Fibroblast of gingiva (primary cell): ENCODE measurements at places on chromosomes 5 and 9.

GRCh38 chr9:79301551-79302391 is 270.0 kb upstream of the TLE4 start:
- no peak for DNase-seq

DNA sequence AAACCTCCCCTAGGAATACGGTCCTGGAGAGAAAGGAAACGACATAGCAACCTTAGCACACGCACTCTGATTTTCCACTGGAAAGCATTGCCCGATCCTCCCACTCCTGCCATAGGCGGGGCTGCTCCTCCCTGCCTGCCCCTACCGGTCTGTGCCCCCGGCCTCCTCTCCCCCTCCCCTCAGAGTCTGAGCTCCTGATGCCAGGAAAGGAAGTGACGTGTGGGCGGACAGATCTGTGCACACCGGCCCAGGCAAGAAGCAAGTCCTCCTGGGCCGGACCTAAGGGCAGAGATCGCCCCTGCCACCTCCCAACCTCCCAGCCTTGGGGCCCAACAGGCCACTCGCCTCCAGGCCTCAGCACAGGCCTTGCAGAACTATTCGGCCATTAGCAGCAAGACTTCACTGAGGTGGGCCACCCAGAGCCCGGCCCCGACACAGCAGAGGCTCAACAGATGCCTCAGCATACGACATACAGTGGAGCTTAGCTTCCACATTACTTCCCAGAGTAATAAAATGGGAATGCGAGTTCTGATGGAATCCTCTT is 7.2 kb downstream of the NINJ1 start:
- DNase-seq: no peak

DNA sequence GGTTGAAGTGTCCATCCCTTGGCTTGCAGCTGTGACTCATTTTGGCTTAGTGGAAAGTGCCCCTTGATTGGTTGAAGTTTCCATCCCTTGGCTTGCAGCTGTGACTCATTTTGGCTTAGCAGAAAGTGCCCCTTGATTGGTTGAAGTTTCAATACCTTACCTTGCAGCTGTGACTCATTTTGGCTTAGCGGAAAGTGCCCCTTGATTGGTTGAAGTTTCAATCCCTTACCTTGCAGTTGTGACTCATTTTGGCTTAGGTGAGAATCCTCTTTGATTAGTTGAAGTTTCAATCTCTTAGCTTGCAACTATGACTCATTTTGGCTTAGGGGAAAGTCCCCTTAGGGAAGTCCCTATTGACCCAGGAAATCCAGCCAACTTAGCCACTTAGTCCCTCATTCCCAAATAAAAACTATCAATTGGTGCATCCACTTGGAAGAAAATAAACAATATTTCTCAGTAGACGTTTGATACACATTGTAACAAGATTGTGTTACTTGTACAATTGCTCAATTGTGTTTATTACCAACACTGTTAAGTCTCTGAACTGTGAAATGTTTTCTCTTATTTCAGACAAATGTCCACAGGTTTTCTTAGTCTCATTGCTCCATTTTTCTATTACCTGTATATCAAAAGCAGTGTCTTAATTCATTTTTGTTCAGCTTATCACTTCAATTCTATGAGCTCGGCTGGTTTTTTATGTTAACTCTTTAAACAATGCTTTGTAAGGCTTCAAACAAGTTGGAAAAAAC is 2308.8 kb upstream of the ACO1 start:
- DNase-seq: no peak

DNA sequence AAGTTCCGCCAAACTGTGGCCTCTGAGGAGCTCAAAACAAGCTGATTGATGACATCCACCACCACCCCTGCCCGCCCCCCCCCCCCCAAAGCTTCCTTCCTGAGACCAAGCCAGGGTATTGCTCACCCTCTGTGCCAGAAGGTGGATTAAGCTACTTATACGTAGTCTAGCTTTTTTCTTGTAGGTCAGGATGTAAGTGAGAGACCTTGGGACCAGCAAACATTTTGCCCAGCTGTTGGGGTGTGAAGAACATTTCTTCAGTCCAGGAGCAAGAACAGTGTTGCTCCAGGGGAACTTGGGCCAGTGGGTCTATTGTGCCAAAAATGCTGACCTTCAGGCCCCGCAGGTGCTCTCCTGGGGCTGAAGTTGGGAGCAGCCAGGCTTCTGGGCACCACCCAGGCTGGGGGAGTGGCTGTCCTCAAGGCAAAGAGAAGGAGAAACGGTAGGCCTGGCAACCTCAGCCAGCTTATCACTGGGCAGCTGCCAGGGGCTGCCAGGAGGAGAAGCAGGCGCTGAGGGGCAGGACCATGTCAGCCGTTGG is 18.0 kb downstream of the NEURL1B start:
- no peak for DNase-seq

DNA sequence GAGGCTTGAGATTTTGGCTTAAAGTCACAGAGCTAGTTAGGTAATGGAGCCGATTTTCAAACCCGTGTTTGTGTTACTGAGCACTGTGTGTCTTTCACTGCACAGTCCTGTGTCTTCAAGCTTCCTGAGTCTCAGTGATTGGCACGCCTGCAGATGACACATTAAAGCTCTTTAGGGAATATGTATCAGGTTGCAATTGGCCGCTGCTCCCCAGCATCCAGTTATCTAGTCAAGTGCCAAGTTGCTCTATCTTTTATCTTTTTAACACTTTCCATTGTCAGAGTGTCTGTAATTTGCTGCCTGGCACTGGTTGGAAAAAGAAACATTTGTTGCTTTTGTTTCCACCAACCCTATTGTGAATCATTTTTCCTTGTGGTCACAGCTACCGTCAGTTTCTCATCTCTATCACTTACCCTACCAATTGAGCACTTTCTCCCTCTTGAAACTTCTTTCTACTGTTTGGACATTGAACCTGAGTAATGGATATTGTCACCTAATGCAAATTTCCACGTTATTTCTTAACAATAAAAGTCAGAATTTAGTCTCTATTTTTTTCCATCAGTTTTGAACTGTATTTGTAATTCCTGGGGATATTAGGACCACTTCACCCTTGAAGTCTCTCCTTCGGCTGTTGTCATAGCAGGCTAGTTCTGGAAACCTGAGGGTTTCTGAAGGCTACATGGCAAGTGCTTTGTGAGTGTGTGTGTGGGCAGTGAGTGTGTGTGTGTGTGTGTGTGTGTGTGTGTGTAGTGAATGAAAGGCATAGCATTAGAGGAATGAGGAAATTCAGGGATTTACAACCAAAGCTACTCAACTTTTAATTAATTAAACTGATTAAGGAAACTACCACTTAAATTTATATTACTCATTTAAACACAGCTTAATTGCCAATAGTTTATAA is 274.3 kb downstream of the ISL1 start:
- no peak for DNase-seq

DNA sequence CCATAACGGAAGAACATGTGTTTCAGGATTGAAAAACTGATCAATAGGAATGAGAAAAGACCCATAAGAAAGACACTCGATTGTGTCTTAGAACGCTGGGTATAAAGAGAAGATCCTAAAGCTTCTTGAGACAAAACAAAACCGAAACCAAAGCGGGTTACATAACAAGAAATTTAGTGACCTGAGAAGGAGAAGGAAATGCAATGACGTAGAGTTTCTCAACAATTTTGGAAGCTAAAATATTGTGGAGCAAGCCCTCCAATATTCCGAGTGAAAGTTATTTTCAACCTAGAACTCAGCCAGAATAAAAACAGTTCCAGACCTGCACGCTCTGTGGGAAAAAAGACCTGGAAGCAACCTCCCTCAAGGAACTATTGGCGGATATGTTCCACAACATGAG is 81.9 kb upstream of the FREM1 start:
- peak; percentile 2 for DNase-seq

DNA sequence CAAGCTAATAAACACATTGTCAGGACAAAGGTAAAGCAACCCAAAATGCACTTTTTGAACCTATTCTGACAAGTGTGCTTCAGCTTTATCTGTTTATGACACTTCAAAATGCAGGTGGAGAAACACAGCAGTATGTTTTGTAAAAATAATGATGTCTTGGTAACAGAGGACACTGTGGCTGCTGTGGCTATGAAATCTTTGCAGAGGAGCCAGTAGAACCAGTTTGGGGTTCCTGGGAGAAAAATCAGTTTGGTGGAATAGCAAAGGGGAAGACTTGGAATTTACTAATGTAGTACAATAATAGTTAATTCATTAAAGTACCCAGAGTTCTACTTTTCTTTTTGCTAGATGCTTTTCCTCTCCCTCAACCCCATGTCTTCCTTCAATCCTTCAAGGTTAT is 40.6 kb downstream of the SIL1 start:
- no peak for DNase-seq

- peak; percentile 85 for DNase-seq
Observed at GRCh38 chr9:109316207-109316640, 4.6 kb downstream of the EPB41L4B start.

- no peak for DNase-seq
Observed at GRCh38 chr5:95825495-95825894, 3.0 kb upstream of the GLRX start.

DNA sequence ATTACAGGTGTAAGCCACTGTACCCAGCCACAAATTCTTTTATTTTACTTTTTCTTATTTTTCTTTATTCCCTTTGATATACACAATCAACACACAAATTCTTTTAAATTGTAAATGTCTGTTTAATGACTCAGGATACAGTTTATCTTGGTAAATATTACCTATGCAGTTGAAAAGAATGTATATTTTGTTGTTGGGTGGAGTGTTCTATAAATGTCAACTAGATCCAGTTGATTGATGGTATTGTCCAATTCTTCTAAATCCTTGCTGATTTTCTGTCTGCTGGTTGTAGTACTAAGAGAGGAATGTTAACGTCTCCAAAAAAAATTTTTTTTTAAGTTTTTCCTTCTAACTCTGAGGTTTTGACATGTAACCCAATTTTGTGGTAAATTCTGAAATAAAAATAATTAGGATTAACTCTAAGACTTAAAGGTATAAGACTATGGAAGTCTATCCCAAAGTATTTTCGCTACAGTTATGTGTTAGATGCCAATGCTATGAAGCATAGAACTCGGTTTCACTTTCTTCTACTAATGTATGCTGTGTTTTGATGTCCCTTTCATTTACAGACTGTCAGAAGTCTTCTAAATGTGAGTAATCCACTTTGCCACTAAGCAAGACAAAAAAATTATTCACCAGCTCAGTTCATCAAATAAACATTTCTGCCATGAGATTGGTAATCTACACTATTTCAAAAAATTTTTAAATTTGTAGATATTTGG is 720.2 kb upstream of the C9orf72 start:
- no peak for DNase-seq

GRCh38 chr5:91212714-91213092 is 170.4 kb downstream of the ARRDC3 start:
- DNase-seq: peak; percentile 94

- DNase-seq: peak; percentile 13
Observed at GRCh38 chr5:142122121-142122520, 13.5 kb downstream of the NDFIP1 start.

DNA sequence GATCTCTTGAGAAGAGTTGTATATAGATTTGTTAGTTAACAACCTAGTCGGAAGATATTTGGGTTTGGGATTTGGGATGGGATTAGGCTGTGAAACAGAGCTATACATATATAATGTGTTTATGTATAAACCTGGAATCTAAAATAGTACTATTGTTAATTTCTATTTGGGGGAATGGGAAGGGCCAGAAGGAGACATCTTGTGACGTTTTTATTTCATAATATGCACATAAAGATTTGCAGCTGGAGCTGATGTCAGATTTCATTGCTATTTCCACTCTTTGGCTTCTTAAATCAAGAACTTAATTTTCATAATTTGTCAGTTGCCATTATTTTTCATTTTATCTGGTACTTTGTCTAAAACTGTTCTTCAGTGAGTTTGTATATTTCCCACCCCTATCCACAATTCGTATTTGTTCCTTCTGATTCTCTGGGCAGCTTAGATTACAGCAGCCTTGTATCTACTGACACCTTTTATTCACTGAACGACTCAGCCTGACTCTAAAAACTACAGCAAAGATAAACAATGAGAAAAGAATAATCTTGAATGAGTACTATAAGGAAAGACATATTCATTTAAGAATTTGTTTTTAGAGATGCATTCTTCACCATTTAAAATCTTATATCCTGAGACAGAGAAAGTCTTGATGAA is 86.9 kb downstream of the YTHDC2 start:
- DNase-seq: no peak

DNA sequence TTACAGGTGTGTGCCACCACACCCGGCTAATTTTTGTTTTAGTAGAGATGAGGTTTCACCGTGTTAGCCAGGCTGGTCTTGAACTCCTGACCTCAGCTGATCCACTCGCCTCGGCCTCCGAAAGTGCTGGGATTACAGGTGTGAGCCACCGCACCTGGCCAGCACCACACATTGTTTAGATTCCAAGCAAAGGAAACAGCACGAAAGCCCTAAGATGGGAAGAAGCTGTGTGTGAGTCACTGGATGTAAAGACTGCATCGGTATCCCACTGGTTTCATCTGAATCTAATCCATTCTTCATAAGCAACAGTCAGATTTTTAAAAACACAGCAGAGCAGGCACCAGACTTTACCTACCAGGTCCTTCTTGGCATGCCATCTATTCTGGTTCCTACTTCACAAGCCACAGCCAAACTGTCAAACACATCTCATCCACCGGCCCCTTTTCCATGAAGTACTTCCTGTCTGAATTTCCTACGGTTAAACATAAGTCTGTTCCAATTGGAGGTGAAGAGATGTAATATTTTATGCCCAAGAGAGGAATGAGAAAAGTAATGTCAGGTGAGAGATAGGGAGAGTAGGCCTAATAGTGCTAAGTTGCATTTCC is 17.4 kb downstream of the UBTD2 start:
- no peak for DNase-seq
